Activated CD4-positive, alpha-beta T cell treated with anti-CD3 and anti-CD28 coated beads for 36 hours (primary cell): ENCODE measurements at places on chromosomes 6 and 20.

- peak; percentile 16 for DNase-seq
These were observed 91.1 kb upstream of the BTN3A2 start for GRCh38 chr6:26273673-26274588.

GRCh38 chr6:147117580-147117979 lies 86.6 kb upstream of the STXBP5 start:
- DNase-seq: no peak

- DNase-seq: no peak
These were observed 889.1 kb upstream of the MAP3K7 start for GRCh38 chr6:91476000-91476399.

GRCh38 chr6:83597051-83597450 lies 84.7 kb downstream of the PRSS35 start:
- DNase-seq: no peak

DNA sequence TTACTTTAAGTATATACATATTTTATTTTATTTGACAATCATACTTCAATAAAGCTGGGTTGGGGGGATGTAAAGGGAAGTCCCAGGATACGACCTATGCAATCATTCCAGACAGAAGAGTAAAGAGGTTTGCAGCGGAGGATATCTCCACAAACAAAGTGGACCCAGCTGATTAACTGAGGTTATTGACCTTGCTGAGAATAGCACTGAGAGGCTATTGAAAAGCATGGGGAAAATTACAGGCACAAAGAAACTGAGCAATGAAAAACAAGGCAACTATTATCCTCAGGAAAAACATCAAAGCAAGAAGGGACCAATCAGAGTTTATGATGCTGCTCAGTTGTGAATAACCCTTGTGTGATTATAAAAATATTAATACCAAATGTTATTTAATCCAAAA lies 32.6 kb downstream of the SERPINB1 start:
- DNase-seq: no peak

- no peak for DNase-seq
These were observed 35.0 kb upstream of the ZBP1 start for GRCh38 chr20:57654998-57655808.

GRCh38 chr6:140897349-140897748 lies 1235.4 kb upstream of the GJE1 start:
- DNase-seq: no peak

GRCh38 chr6:159996626-159997497 lies 28.0 kb downstream of the IGF2R start:
- DNase-seq: no peak

- no peak for DNase-seq
These were observed 4.7 kb upstream of the GTSF1L start for GRCh38 chr20:43731469-43731868.
